Fibroblast of mammary gland (primary cell): ENCODE measurements at places on chromosomes 2 and 18.
A peak's percentile ranks its signal among the peaks of the same experiment; 100 is the strongest.

GRCh38 chr2:7943446-7943845 is 738.4 kb upstream of the ID2 start:
- no peak for DNase-seq

DNA sequence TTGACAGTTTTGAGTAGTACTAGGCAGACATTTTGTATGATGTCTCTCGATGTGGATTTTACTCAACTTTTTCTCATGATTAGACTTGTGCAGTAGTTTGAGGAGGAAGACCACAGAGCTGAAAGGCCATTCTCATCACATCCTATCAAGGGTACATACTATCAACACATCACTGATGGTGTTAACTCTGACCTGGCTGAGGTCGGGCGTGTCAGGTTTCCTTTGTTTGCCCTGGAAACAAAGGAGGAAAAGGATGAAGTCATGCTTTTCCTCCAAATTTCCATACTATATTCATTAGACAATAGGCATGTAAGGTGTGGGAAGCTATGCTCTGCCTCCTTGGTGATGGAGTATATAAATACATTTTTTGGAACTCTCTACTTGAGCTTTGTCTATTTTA is 211.1 kb downstream of the DSEL start:
- no peak for DNase-seq

GRCh38 chr2:26493566-26493965 is 15.6 kb upstream of the OTOF start:
- no peak for DNase-seq

- DNase-seq: no peak
Measured at GRCh38 chr2:186518945-186519344, 32.9 kb downstream of the ZC3H15 start.

GRCh38 chr2:150485114-150485870 is 2.2 kb downstream of the RND3 start:
- peak; percentile 65 for DNase-seq

DNA sequence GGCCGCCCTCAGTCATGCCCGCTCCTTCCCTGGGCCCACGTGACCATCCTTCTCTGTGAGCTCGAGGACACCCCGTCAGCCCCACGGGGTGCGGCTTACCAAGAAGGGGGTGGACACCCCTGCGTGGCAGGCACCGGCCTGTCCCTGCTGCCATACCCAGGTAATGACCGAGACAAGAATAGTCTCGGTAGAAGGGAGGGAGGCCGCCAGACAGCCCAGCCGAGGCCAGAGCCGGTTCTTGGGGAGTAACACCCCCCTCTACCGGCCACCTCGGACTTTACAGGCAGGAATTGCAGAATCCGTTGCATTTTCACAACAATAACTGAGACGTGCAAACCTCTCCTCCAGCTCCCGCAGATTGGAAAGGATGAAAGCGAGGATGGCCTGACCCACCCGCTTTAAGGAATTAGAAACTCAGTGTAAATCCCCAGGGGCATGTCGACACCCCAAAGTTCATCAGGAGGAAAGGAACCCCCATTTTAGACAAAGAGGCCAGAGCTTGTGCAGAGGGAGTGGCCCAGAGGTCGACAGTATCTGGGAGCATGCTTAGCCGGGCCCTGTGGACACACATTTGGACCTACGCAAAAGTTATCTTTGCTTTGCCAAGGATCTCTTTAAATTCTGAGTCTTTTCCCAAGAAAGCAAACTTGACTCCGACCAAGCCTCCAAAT is 60.1 kb upstream of the GLI2 start:
- peak; percentile 57 for DNase-seq

DNA sequence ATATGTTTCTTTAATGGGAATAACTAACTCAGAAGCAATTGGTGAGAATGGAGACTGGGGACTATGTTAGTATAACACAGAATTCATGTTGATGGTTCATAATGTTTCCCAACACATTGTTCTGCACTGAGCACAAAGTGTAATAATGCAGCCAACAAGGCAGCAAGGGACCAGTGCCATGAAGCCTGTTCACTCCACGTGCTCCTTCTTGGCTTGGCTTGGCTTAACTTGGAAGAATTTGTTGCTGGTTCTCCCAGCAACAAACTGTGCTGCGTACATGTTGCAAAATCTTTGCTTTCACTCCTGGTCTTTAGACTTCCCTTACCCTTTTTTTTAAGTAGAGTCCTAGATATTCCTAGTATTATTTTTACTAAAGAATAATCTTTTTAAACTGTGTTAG is 129.7 kb downstream of the MAP3K20 start:
- peak; percentile 96 for DNase-seq

DNA sequence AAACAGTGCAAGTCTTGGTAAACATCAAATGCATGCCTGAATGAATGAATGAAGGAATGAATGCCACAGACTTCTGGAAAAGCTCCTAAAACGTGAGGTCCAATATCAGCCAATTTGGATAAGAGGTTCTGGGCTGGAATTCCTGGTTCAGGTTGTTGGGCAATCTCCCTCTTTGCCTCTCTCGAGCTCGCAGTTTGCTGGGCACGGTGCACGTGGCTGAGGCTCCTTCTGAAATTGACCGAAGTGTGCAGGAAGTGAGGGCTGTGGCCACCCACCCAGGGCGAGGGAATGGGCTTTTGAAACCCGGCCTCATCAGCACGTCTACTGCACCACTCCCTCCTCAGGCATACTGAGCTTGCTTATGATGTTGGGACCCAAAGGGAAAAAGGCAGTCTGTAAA is 288.8 kb upstream of the HS6ST1 start:
- DNase-seq: no peak

DNA sequence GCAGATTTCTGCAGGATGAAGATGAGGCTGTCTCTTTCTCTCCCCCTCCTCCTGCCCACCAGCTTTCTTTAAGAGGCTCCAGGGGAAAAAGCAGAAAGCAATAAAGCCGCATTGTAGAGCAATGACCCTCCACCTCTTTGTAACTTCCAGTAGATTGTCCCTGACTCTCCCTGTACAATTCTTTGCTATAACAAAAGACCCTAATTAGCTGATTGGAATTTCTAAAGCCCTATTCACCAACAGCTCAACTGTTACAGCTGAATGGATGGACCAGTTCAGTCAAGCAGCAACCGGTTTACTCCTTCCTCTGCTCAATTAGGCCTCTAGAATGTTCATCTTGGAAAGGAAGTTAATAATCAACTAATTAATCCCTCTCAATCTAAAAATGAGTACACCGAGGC is 301.0 kb downstream of the STK39 start:
- DNase-seq: no peak

DNA sequence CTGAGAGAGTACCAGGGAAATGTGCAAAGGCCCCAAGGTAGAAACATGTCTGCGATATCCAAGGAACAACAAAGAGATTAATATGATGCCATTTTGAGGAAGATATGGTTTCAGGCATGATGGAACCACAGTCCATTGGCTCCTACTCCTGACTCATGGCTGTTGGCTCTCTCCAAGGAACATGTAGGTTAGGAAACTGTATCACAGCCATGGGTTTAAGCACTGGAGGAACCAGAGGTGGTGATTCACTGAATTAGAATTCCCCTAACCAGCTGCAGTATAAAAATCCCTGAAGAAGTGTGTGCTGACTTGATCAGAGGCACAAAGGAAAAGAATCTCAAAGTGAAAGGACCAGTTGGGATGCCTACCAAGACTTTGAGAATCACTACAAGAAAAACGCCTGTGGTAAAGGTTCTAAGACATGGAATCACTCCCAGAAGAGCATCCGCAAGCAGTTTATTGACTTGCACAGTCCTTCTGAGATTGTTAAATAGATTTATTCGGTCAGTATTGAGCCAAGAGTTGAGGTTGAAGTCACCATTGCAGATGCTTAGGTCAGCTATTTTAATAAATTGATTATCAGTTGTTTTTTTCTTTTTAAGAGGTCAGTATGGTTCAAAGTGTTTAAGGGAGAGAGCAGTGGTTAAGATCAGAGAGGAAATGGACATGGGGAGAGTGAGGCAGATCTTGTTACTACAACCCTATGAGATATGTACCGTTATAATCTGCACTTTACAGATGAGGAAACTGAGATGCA is 110.7 kb upstream of the OTX1 start:
- peak; percentile 95 for DNase-seq

GRCh38 chr18:77074431-77074830 is 58.2 kb downstream of the MBP start:
- DNase-seq: no peak

DNA sequence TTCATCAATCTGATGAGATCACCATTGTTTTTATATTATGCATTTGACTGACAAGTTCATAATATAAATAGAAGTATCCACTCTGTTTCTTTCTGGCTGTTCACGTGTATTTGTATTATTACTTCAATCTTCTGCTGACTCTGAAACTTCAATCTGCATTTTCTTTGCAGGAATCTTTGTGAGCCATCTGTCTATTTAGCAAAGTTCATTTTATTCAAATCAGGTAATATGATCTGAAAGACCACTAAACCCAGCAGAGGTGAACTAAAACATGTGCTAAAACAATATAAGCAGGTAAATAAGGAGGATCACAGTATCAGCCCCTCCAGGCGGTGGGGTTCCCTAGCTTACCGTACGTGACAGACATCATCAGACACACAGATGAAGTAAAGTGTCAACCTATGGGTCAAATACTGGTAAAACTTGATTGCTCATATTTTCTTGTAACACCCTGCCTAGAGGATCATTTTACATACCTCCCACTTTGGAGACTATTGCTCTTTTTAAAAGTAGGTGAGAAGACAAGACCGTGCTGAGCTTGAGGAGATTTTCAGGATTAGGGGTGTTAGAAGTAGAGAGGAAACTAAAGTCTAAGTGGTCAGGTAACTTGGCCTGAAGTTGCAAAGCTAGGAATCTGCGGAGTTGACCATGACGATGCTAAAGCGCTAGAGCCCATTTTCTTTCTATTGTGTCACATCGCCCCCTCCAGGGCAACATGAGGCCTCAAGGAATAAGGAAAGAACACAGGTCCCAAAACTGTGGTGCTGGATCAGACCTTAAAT is 9.0 kb downstream of the DTNB start:
- DNase-seq: peak; percentile 71

GRCh38 chr18:73739098-73739497 is 408.5 kb downstream of the FBXO15 start:
- no peak for DNase-seq

GRCh38 chr2:180385601-180386201 is 378.6 kb upstream of the CWC22 start:
- peak; percentile 95 for DNase-seq

GRCh38 chr18:77811503-77811902 is 561.9 kb downstream of the GALR1 start:
- DNase-seq: peak; percentile 1

GRCh38 chr2:74008761-74009395 is 24.2 kb downstream of the TET3 start:
- DNase-seq: no peak

DNA sequence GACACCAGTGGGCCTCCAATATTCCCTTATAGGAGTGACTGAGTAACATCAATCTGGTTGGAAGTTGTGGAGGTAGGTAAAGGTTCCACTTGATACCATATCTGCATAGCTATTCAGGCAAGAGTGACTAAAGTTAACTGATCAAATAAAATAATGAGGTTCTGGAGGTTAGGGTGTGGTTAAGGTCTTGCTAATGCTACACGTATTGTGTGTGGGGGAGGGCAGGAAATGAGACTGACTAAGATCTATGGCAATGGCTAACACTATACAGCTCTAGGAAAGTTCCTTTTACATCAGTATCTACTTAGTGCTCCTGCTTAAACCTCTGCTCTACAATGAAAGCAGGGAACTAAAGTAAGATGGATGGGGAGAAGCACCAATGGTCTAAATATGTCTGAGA is 149.1 kb upstream of the MGAT5 start:
- no peak for DNase-seq

- no peak for DNase-seq
Measured at GRCh38 chr2:16664809-16665747, 556 bp downstream of the CYRIA start.
